ENCODE measurements at places on chromosomes 1 and 21.

DNA sequence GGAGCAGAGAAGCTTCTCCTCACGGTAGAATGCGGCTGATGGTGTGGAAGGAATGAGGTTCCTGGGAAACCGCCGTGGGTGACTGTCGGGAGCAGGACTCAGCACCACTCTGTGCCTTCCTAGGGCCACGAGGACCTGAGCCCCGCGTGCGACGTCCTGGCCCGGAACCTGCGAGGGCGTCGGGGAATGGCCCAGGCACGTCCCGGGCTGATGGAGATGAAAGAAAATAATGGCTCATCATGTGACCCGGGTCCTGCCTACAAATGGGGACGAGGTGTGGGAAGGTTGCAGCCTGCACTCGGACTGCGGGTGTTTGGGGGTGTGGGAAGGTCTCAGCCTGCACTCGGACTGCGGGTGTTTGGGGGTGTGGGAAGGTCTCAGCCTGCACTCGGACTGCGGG is 25.1 kb upstream of the TTLL10 start:
- DNase-seq = no peak

GRCh38 chr21:39386899-39387298 is 38.0 kb upstream of the HMGN1 start:
- no peak for DNase-seq

DNA sequence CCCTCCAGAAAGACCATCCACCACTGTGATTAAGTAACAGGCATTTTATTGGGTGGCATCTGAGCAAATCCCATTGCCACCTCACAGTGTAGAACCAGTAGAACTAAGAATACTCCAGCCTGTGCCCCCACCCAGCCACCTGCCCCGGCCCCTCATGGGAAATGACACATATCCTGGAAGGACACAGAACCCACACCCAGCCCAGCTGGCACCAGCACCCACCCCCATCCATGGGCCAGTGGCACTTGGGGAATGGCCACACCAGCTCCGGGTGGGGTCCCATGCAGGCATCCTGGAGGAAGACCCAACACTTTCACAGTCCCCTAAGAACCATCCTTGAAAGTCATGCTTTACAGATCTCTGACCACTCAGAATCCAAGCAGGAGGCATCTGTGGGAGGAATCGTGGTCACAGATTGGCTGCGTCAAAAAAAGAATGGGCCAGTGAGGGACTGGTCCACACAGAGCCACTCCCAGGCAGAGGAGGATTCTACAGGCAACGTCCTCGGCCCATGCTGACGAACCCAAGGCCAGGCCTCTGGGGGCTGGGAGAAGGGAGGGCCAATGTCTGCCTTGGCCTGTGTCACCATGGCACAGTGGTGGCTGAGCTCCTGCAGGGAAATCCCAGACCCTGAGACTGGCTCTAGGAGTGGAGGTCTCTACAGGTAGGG is 12.1 kb upstream of the TAS1R2 start:
- no peak for DNase-seq

GRCh38 chr1:15351310-15351709 is 58.4 kb upstream of the EFHD2 start:
- DNase-seq = no peak

DNA sequence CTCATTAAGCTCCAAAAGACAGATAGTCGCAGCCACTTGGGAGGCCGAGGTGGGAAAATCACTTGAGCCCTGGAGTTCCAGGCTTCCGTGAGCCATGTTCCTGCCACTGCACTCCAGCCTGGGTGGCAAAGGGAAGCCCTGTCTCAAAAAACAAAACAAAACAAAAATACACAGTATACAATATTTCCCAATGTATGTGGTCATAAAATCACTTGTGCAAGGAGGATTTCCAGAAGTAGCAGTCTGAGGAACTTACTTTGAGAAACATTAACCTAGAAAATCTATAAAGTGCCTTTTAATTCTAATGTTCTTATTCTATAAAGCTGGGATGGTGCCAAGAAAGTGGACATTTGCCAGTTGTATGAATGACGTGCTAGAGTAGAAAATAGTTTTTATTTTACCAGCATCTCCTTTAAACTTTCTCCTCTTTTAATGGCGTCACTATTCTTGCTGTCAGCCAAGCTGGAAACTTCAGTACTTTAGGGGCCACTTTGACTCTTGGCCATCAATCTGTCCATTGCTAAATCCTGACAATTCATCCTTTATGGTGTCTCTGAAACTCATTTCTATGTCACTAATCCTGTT is 22.5 kb downstream of the FAM177B start:
- DNase-seq = peak; percentile 79

GRCh38 chr1:153353226-153353947 is 4.3 kb upstream of the S100A9 start:
- no peak for DNase-seq

GRCh38 chr1:234582681-234583301 is 27.2 kb downstream of the IRF2BP2 start:
- DNase-seq = no peak

DNA sequence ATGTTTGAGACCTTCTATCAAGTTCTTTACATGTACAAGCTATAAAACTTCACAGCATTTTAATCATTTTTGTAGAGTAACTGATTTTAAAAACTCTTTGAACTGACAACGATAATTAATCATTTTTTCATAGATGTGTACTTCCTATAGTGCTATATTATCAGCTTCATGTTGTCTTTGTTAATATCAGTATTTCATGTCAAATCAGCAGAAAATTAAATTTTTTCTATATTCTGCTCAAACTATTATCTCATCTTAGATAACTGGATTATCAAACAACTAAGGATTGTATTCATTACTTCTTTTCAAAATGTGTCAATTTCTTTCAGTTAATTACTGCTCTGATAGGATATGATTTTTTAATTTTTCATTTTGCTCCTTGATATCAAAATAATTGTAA is 214.6 kb upstream of the RGS18 start:
- DNase-seq = no peak

- DNase-seq = no peak
Measured at GRCh38 chr1:186183970-186184628, 191.0 kb downstream of the TPR start.

DNA sequence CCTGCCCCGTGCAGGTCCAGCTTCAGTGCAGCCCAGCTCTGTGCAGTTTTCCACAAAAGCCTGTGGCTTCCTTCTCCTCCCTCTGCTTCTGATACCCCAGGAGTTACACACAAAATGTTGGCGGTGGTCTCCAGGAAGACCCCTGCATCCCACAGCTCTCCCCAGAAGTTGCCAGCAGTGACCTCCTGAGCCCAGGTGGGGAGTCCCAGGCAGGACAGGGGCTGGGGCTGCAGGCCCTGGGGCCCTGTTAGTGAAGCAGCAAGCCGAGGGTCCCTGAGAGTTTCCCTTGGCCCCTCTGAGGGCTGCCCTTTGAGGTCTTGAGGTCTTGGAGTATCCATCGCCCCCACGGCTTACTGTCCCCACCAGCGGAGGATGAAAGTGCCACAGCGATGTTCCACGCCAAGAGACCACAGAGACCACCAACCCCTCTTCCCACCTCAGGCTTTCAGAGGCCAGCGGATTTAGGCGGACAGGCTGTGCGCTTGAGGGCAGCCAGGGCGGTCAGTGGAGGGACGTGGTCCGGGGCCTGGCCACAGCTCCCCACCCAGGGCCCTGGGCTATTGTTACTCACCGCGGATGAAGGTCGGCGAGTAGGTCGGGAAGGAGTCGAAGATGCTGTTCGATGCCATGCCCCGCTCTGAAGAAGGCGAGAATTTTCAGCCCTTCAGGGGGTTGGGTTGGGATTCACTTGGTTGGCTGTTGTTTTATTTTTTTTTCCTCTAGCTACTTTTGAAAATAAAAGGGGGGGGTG is 34.0 kb upstream of the RUNX3 start:
- DNase-seq = no peak

DNA sequence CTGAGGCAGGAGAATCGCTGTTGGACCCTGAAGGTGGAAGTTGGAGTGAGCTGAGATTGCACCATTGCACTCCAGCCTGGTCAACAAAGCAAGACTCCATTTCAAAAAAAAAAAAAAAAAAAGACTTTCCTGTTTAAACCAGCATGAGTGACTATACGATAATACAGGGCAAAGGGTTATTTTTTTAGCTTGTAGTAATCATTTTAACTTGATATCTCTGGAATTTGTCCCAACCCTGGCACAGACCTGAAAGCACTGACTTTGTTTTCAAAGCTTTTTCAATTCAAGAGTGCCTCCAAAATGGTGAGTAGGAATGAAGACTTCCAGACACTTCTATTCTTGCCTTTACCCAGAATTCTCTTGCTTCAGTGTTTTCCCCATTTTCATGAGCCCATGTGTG is 4.4 kb upstream of the TMCO2 start:
- DNase-seq = peak; percentile 31

DNA sequence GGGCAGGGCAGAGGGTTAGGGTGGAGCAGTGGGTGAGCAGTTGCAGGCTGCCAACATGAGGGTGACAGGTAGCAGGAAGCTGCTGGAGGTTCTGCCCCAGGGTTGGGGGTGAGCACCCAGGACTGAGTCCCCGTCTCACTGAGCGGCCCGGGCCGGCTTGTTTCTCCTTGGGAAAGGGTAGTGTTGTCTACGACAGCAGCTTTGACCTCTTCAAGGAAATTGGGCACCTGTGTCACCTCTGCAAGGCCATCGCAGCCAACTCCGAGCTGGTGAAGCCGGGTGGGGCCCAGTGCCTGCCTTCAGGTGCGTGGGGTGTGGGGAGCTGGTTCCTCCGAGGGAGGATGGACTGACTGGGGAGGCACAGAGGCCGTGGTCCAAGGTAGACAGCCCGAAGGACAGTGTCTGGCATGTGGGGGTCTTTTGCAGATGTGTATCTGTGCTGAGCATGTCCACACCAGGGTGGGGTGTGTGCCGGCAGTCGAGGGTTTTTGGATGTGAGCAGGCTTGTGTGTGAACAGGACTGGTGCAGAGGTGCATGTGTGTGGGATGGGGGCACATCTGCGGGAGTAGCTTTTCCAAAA is 51.9 kb downstream of the DISP3 start:
- no peak for DNase-seq

GRCh38 chr1:229470406-229471043 is 36.6 kb upstream of the ACTA1 start:
- DNase-seq = no peak

- DNase-seq = no peak
Measured at GRCh38 chr21:44952116-44952928, 12.5 kb downstream of the SLX9 start.

GRCh38 chr1:6954591-6954990 is 169.3 kb downstream of the CAMTA1 start:
- no peak for DNase-seq

DNA sequence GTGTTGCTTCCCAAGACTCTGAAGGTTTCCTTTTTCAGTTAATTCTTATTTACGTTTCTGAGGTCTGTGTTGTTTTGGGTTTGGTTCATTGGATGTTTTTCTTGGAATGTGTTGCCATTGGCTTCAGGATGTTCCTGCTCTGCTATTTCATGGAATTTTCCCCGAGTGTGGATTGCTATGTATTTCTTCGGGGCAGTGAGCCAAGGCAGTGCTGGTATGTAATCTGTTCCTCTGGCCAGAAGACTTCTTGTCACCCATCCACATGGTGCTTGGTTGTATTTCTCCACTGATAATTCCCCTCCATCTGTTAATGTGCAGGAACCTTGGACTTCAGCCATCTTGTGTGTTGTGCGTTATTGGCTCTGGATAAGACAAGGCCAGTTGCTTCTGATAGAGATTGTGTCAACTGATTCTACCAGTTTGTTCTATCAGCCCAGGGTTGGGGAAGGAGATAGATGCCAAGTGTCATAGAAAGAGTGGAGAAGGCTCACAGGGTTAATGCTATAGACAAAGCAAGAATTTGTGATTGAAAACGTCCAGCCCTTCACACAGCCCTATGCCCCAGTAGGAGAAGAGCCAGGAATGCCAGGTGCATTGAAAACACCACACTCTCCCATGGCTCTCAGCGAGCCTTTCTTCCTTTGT is 505.2 kb downstream of the PLPP3 start:
- no peak for DNase-seq

DNA sequence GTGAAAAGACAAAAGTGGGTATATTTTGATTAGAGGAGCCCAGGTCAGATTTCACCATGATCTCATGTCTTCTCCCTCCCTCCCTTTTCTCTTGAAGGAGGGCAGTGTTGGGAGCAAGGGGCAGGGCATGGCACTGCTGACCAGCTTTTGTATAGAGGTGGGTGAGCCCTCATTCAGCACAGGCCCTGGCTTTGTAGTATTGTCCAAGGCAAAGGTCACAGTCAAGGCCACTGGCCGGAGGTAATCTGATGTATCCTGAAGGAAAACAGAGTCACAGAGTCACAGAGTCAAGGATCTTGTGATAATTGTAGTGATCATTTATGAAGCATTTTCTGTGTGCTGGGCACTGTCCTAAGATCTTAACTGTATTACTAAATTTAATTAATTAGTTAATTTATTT is 11.9 kb downstream of the ITGA10 start:
- DNase-seq = no peak

GRCh38 chr1:203380420-203381150 is 29.7 kb upstream of the FMOD start:
- DNase-seq = no peak

DNA sequence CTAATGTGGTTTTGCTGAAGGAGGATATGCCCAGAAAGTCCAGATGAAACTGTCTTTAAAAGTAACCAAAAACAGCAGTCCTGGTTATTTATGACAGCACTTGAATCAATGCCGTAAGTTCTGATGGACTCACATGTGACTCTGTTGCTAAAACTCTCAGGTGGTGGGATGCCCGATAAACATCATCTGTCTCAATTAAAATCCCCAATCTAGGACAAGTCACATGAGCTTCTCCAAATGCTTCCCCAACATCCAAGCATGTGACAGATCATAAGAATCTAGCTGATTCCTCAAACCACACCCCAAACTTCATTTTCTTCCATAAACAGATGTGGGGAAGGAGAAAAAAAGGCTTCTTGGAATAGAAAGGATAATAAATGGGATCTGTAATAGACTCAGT is 786 bp upstream of the CTSK start:
- peak; percentile 61 for DNase-seq

DNA sequence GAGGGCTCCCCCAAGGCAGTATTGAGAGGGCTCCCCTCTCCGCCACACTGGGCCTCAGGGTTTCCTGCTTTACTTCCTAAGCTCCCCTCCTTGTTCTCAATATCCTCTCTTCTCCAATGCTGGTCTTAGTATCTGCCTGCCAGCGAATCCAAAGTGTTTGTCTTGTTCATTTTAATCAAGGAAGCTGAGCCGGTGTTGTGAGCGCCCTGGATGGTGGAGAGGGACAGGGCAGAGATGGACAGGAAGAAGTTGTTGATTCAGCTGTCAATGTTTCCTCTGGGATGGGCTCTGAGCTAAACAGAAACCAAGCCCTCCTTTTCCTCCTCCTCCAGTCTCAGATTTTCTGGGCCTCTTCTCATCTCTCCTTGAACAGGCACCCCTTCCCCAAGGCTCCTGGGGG is 5.4 kb downstream of the OLFML3 start:
- no peak for DNase-seq

Data from inflammatory macrophage (primary cell).